ENCODE measurements at places on chromosomes 2 and 18.

- no peak for DNase-seq
These were observed 214.7 kb downstream of the KLHL29 start for GRCh38 chr2:23599667-23600066.

GRCh38 chr18:79507076-79507545 lies 111.4 kb downstream of the NFATC1 start:
- DNase-seq = no peak

DNA sequence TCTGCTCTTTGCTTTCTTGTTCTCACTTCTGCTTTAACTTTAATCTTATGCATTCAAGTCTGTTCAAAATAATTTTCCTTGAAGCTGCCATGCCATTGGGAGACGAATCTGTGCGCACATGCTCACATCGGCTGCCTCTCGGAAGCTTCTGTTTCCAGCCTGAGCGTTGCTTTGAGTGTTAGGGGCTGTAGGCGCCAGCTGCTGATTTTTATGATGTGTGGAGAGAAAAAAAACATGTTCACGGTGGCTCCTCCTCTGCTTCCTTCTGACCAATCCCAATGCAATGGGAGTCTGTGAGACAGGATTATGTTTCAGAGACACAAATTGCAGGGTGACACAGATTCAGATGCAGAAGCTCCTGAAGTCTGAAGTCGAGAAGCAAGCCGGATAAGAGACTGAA lies at the start of gene MC4R:
Gene MC4R, minus strand, starts transcription at position 180 of the 400 bp plus-strand sequence. CDS start 426 bp downstream, outside the sequence.
- no peak for DNase-seq

- DNase-seq = no peak
These were observed 368.0 kb upstream of the SPHKAP start for GRCh38 chr2:228549441-228550007.

- DNase-seq = no peak
These were observed 148.1 kb downstream of the DTNA start for GRCh38 chr18:34858188-34858587.

DNA sequence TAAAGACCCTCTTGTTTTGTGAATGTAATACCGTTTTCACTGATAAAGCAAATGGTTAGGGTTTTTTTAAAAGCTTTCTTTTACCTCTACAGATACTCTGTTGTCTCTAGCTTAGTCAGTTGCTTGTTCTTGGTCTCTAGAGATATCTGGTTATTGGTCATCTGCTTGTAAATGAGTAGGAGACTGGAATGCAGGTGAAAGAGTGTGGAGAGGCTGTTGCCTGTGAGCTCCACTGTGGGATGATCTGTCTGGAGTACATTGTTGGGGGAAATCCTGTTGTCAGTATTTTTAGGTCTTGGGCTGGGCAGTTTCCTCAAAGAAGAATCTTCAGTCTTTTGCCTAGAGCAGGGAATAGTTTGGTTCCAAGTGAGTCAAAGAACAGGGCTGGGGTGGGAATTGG lies 67.7 kb downstream of the SMCHD1 start:
- DNase-seq = no peak

DNA sequence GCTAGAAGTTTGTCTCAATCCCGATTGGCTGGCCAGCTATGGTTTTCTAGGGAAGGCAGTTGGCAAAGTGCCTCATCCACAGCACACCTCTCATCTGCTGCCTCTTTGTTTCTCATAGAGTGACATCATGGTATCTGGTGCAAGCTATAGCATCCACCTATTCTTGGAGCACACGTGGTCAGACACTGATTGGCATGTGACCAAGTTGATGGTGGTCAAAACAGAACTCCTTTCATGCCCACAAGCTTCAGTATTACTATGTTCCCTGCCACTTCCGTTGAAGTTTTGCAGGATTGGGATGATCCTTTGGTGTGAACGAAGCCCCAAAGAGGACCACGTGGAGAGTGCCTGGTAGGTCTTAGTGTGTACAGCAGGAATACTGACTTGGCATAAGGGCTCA lies 28.8 kb downstream of the TTC32 start:
- DNase-seq = no peak

GRCh38 chr2:132373391-132374135 lies 43.0 kb upstream of the GPR39 start:
- no peak for DNase-seq

DNA sequence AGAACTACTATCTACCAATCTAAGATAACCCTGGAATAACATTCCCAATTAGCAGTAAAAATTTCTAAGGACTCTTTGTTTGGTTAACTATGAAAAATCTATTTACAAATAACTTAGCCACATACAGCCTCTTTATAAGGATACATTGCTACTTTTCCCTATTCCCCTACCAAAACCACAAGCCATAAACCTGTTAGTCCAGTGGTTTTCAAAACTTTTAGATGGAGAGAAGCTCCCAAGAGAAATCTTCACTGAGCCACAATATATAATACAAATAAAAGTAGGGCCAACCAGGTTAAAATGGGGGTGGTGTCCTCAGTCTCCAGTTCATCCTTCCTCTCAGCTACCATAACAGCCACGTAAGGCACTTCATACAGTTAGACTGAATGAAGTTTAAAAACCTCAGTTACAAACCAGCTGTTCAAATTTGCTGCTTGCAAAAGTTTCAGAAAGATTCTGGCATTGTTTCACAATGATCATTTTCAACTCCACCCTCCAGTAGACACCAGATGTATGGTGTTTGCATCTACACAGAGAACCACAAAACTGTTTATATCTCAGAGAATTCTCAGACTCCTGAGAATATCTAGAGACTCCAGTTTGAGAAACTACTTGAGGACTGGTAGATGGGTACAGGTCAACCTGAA lies 26.0 kb downstream of the SOS1 start:
- peak; percentile 31 for DNase-seq

- no peak for DNase-seq
These were observed 168.4 kb downstream of the LOXHD1 start for GRCh38 chr18:46488471-46489213.

DNA sequence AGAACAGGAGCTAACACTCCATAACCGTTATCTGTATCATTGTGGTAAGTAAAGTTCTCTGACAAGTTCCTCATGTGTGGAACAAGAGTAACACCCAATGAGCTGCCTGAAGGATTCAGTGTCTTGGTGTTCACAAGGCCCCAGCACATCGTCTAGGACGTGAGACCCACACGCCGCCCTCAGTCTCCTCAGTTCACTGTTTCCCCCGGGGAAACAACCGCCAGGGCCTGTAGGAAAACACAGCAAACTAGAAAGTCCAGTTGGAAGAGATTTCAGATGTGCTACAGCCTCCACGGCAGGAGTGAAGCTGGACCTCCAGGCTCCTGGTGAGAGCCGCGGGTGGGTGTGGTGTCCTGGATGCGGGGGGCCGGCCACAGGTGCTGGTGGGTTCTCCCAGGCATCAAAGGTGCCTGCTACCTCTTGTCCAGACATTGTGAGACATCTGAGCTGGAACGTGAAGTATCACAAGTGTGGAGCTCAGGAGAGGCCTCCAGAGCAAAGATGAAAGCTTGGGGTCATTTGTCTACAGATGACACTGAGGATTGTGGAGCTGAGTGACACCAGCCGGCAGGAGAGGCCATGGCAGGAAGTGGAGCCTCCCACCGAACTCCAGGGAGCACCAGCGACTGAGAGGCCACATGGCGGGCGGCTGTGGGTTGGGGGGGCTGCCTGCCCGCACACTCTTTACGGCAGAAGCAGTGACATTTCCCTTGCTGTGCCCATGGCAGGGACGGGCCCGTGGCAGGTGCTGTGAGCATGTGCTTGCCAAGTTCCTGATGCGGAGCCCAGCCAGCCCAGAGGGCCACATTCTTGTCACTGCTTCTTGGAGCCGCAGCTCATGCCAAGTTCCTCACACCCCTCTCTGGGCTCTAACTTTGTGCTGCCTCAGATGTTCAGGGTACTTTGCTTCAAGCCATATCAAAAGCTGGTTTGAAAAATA lies 131.2 kb downstream of the TMEM18 start:
- DNase-seq = no peak

DNA sequence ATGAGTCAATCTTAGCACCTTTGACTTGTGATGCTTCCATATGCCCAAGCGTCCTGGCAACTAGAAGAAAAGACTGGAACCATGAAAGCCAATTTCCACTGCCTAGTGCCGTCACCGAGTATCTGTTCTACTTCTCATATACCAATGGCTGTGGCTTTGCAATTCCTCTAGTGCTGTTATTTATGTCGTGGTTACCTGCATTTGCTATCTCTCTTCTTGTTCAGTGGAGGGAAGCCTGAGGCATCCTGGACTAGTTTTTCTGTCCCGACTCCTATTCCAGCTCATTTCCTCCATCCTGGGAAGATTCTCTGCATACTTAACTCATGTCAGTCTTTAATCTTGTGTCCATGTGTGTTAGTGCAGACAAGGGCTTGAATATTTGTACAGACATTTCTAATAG lies 117.9 kb downstream of the FEZ2 start:
- DNase-seq = no peak

DNA sequence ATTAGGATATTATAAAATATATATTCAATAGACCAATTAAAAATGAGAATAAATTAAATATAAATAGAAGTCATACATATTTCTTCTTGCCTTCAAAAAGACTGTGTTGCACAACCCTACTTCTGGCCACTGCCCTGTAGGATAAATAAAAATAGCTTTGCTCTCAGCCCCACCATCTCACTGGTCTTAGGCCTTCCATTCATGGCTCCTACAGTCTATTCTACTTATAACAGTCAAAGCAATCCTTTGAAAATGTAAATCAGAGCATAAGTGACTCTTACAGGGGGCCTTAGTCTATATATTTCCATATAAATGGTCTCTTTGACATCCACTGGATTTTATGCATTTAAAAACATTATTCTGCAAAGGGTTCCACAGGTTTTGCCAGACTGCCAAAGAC lies 72.9 kb downstream of the KLF7 start:
- no peak for DNase-seq
